ENCODE measurements at places on chromosomes 7 and 10.

- DNase-seq = no peak
These were observed 44.8 kb upstream of the FGL2 start for GRCh38 chr7:77244222-77244934.

- DNase-seq = no peak
These were observed 152.6 kb downstream of the JMJD1C start for GRCh38 chr10:63313066-63313717.

GRCh38 chr7:108181073-108181985, 51.2 kb upstream of the LAMB4 start:
- DNase-seq = no peak

GRCh38 chr10:79079054-79079397, 10.3 kb downstream of the ZMIZ1 start:
- no peak for DNase-seq

GRCh38 chr10:14674376-14675050, 100.2 kb downstream of the FAM107B start:
- DNase-seq = no peak

- no peak for DNase-seq
These were observed 20.9 kb upstream of the GOLGA7B start for GRCh38 chr10:97828721-97829120.

GRCh38 chr7:35599645-35600044, 95.3 kb downstream of the HERPUD2 start:
- DNase-seq = no peak

GRCh38 chr7:77736991-77737390, 40.7 kb downstream of the RSBN1L start:
- no peak for DNase-seq
